ENCODE measurements at places on chromosomes 2 and 18. TPM values are rescaled to one million over a fixed set of nuclear protein-coding genes. Genes with fewer than 3 reads are reported as not detected.

DNA sequence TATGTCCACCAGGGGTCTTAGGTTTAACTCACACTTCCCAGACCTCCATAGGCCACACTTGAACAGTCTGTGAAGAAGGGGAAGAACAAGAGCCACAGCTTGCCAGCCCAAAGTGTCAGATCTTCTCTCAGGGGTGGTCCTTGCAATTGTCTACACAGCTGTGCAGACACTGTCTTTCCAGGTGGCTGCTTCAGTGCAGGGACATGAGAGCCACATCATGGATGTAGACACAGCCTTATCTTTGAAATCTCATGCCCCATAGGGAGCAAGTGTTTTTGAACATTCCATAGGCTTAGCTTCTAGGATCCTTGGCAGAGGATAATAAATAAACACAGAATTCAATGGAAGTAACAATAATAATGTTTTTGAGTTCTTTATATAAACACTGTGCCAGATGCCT is 6.7 kb downstream of the ZNF407 start:
- no peak for DNase-seq

DNA sequence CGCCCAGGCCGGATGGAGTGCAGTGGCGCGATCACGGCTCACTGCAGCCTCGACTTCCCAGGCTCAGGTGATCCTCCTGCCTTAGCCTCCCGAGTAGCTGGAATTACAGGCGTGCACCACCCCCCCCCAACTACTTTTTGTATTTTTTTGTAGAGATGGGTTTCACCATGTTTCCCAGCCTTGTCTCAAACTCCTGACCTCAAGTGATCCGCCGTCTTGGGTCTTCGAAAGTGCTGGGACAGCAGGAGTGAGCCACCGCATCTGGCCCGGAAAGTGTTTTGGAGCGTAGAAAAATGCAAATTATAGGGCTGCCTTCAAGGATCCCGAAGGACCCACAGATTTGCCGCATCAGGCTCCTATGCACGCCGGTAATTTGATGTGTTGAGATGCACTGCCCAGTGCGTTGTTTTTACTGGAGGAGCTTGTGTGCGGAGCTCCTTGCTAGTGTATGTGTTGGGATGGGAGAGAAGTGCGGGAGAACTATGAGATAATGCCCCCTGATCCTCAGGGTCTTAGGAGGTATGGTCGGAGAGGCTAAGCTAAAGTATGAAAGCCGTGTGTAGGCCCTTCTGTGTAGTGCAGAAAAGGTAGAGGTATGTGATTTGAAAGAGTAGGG is 1.2 kb upstream of the CLASP1 start:
- no peak for DNase-seq

- no peak for DNase-seq
Measured at GRCh38 chr2:105038383-105039061, 653 bp downstream of the MRPS9 start.

GRCh38 chr2:149915151-149915550 is 327.6 kb upstream of the MMADHC start:
- DNase-seq, result no peak

GRCh38 chr18:53135654-53136053 is 795.7 kb downstream of the DCC start:
- DNase-seq, result no peak

GRCh38 chr18:29465526-29465925 is 1288.6 kb upstream of the CDH2 start:
- no peak for DNase-seq

GRCh38 chr2:175012516-175012915 is 7.3 kb upstream of the CHN1 start:
- no peak for DNase-seq

DNA sequence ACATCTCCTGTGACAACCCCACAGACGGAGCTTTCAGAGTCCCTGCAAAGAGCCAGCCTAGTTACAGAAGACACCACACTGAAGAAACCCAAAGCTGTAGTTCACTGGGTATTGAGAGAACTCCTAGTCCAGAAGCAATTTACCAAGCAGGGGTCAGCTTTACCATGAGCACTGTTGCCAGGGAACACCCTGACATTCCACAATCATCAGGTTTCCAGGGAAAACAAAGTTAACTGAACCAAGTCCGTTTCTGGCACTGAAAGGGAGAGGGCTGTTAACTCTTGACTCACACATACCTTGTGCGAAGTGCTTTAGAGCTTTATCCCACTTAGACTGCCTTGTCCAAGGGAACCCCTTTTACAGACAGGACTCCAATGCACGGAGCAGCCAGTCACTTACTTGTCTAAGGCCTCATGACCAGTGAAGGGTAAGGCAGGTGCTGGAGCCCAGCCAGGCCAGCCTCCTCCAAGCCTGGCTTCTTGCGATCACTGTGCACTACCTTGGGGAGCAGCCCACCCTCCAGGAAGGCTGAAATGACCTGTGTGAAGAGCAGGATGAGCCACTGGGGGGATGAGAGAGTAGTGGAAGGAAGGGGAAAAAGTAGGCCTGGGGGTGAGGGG is 53.9 kb downstream of the REEP1 start:
- DNase-seq, result peak; percentile 38

- DNase-seq, result peak; percentile 63
Measured at GRCh38 chr2:96510931-96511595, 5.9 kb upstream of the NEURL3 start.

DNA sequence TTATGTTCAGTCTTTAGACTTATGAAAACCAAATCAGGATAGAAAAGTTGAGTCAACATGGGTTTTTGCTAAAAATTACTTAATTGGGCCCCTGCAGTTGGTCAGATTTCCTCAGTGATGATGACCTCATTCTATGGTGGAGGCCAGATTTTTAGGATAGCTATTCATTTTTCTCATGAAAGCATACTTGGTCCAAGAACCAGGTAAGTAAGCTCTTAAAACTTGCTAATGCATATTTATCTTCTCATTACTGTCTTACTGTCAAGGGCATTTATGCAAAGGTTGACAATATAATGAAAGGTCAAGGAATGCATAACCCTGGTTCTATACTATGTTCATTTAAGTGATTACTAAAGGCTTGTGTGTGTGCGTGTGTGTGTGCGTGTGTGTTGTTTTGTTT is 650.6 kb downstream of the SATB2 start:
- DNase-seq, result no peak

DNA sequence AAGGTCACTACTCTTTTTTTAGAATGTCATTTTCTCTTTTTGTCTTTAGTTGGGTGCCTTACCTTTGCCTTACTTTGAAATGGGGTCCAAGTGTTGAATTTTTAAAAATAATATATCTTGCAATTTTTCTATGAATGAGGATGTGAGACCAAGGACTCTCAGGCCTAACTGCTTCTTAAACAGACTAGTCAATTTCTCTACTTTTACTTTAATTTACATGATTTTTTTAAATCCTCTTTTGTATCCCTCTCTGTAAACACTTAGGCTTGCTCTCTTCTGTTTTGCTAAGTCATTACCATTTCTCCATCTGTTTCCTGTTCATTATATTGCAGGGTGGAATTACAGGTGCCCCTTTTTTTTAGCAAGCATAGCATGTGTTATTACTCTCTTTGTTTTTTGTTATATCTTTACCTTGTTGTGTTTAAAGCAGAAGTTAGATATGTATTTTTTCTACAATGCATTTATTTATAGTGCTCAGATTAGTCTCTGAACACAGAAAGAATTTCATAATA is 261.8 kb downstream of the SPAG16 start:
- DNase-seq, result no peak

- no peak for DNase-seq
Measured at GRCh38 chr2:109150559-109150958, 21.6 kb downstream of the SH3RF3 start.

DNA sequence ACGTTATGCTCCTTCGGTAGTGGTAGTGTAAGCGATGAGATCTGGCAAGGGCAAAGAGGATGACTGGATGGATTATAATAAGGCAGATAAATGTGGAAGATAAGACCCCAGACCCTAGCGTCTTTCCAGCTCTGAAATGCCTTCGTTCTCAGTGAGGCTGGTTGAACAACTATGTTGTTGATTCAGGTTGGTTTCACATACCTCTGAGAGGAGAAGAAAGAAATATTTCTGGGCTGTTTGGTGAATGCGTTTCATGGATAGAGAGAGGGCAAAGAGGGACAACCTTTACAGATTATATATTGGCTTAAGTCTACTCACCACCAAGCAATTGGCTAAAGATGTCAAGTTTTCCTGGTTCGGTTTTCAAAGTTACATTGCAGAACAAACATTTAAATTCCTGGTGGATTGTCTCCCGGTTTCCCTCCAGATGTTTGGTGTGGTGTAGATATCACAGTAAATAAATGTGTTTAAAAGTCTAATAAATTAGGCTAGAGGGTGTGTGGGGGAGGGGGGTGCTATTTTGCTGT is 190.1 kb upstream of the GLI2 start:
- DNase-seq, result no peak

GRCh38 chr2:137729305-137729704 is 235.0 kb upstream of the HNMT start:
- no peak for DNase-seq

DNA sequence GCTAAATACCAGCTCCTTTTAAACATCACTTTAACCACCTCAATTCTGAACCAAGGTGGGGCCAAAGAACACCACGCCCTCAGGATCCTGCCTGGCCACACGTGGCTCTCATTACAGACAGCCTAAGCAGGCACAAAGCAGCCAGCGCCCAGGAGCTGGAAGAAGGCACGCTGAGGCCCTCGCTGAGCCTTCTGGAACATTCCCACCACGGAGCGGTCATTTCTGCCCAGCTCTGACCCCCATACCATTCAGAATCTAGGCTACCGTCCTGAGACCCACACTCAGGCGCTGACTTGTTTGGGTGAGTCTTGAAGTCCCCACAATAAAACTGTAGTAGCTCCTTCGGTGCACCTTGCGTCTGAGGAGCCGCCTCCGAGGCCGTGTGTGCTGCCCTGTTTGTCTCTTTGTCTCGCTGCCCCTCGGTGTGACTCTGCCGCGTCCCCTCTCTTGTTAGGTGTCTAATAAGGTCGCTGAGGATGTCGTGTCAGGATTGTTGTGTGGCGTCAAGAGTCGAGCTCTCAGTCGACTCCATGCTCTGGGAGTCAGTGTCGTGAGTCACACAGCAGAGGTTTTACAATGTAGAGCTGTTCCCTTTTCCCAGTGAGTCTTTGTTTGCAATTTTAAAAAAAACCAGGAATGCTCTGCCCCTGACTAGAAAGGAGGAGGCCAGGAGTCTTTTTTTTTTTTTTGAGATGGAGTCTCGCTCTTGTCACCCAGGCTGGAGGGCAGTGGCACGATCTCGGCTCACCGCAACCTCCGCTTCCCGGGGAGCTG is 242.4 kb downstream of the KLHL29 start:
- DNase-seq, result no peak

- no peak for DNase-seq
Measured at GRCh38 chr2:85672456-85672855, 4.5 kb upstream of the SFTPB start.

- DNase-seq, result no peak
Measured at GRCh38 chr2:11933854-11934253, 187.4 kb downstream of the LPIN1 start.

GRCh38 chr18:34330308-34330707 is 105.6 kb upstream of the NOL4 start:
- DNase-seq, result no peak

- no peak for DNase-seq
Measured at GRCh38 chr2:106996171-106996769, 110.3 kb upstream of the ST6GAL2 start.

DNA sequence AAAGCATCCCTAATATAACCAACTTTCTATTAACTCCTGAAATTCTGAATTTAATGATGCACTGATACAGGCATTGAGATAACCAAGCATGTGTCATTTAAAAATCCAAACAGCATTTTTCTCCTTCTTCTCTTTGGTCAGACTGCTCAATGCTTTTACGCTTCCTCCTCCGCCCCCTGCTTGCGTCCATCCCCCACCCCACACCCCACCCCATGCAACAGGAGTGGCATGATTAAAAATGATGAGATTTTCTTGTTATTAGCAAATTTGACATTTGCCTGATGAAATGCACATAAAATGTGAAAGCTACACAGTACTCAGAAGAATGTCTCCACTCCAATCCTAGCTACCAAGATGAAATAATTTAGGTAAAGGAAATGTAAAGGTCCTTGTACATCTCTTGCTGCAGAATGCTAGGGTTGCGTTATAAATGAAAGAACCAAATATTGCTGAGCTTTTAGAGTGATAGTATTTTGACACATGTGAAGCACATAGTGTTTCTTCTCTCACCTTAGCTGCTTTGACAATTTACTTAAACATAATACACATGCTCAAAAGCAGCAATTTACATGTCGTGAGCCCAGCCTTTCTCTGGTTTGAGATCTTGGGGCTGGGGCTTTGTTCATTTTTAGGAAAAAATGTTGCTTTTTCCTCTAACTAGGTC is 263.8 kb downstream of the MEIS1 start:
- no peak for DNase-seq

DNA sequence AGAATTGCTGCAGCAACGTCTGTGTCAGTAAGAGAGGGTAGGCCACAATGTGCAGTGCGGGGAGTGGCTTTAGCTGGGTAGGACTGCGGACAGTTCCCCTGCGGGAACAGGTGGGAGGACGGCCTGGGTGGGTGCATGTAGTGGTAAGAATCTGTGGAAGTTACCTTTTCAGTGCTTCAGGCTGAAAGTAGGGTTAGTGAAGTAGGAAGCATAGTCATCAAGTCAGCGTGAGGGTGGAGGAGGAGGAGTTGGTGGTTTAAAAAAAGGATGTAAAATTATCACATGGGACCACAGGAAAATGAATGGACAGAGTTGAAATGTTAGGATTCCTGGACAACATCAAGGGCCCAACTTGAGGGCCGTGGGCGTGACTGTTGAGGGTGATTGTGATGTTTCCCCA is 13.2 kb downstream of the CEP192 start:
- no peak for DNase-seq

- no peak for DNase-seq
Measured at GRCh38 chr18:71887509-71887908, 656.6 kb downstream of the CBLN2 start.

The WDR35 gene
- 11.4 TPM for total RNA-seq

The IKZF2 gene
- total RNA-seq, result 16.7 TPM

The NEMP2 gene
- 11.9 TPM for total RNA-seq

The GALR1 gene
- not detected for total RNA-seq

The SP140L gene
- total RNA-seq, result 24.2 TPM

The B4GALT6 gene
- total RNA-seq, result 13.9 TPM

The IL18R1 gene
- 0.38 TPM for total RNA-seq
